ENCODE measurements at places on chromosomes 11 and 22.

- DNase-seq = no peak
These were observed 1265.8 kb upstream of the CNTN5 start for GRCh38 chr11:97754976-97755375.

GRCh38 chr22:50325444-50326224 is 1.2 kb downstream of the DENND6B start:
- no peak for DNase-seq

- peak; percentile 68 for DNase-seq
These were observed 95.5 kb upstream of the PARVA start for GRCh38 chr11:12281571-12282478.

DNA sequence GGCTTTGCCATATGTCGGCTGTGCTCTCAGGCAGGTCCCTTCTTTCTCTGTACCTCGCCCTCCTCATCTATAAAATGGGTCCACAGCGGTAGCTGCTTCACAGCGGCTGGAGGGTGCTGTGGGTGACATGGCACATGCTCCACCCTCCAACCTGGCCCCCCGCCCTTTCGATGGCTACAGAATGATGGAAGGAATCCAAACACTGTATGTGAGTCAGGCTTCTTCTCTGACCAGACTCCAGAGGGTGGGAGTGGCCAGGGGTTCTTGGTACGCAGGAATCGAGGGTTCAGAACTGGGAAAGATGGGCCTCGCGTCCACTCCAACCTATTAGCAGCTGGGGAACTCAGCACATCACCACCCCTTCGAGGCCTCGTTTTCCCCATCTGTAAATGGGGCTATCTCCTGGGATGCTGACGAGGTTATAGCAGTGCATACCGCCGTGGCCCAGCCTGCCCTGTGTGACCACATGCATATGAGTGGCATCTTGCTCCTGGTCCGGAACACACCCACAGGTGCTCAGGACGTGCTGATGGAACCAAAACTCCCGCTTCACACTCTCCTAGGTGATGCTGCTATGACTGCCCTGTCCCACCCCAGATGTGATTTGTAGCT is 26.4 kb downstream of the MN1 start:
- DNase-seq = no peak

DNA sequence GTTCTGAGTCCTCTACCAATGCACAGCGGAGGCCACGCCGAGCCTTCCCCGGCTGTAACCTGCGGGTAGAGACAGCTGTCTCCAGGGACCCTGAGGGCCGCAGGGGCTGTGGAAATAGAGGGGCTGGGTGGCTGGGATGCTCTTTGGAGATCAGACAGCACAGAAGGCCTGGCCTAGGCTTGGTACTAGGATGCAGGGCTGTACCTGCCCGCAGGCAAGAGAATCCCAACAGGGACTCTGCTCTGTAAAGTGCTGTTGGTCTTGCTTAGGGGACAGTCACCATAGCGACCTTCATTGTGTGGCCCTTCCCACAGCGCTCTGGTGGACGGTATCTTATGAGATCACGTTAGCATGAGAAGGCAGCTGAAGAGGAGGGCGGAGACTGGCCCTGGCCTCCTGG is 11.3 kb upstream of the KCNJ5 start:
- no peak for DNase-seq

GRCh38 chr11:101553891-101554292 is 29.9 kb downstream of the TRPC6 start:
- no peak for DNase-seq

- no peak for DNase-seq
These were observed 93.4 kb downstream of the MUC15 start for GRCh38 chr11:26478710-26479109.

GRCh38 chr11:134343646-134344045 is 11.9 kb downstream of the GLB1L2 start:
- DNase-seq = no peak

DNA sequence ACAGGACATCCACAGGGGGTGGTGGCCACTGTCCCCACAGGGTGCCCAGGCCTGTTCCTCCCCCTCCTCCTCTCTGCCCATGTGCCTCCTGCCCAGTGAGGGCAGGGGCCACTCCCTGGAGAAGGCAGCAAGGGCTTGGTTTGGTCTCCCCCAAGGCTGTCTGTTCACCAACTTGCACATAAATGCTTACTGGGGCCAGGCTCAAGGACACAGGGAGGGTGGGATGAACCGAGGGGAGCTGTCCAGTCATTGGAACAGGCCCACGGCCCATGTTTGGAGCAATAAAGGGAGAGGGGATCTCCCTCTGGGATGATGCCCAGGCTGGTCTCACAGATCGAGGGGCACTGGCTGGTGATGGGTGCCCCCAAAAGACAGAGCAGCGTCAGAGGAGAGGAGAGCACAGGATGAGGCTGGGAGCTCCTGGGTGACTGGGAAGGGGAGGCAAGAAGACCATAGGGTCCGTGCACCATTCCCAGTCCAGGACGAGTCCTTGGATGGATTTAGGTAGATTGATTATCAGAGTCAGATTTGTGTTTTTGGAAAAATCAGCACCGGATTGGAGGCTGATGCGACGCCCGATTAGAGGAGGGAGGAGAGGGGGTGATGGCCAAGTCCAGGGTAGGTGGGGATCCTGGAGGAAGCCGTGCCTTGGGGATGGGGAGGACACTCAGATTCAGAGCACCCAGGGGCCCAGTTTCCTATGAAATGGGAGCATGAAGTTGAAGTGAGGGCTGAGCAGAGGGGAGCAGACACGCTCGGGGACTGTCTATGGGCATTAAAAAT is 1.1 kb downstream of the IGLL5 start:
- no peak for DNase-seq

- no peak for DNase-seq
These were observed 64.8 kb downstream of the TENM4 start for GRCh38 chr11:79375818-79376550.

DNA sequence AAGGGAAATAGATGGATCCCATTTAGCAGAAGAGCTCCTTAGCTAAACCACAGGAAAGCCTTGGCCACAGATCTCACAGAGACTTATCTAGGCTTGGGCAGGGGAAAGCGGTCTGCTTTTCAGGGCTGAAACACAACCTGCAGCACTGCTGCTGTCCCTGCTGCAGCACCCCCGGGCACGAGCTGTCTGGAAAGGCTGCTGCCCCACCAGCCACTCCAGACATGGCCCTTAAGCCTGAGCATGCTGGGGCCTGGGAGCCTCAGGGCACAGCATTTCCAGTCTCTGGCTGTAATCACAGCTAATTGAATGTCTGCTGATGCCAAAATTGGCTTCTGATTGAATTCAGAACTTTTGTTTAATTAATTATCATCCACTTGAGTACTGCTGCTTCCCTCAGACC is 115.0 kb downstream of the TMPRSS5 start:
- no peak for DNase-seq

DNA sequence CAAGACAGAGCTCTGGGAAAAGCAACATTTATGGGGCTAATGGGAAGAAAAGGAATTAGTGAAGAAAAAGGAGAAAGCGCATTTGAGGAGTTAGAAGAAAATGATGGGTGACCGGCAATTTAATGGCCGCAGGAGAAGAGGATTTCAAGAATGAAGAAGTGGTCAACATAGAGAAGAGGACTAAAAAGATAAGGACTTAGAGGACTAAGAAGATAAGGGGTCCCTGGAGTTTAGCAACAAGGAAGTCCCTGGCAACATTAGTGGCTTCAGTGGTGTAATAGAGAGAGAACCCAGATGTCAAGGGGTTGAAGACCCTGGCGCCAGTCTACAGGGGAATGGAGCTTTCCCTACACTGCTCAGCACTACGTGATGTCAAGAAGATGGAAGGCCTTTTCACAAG is 32.3 kb downstream of the WEE1 start:
- DNase-seq = no peak

DNA sequence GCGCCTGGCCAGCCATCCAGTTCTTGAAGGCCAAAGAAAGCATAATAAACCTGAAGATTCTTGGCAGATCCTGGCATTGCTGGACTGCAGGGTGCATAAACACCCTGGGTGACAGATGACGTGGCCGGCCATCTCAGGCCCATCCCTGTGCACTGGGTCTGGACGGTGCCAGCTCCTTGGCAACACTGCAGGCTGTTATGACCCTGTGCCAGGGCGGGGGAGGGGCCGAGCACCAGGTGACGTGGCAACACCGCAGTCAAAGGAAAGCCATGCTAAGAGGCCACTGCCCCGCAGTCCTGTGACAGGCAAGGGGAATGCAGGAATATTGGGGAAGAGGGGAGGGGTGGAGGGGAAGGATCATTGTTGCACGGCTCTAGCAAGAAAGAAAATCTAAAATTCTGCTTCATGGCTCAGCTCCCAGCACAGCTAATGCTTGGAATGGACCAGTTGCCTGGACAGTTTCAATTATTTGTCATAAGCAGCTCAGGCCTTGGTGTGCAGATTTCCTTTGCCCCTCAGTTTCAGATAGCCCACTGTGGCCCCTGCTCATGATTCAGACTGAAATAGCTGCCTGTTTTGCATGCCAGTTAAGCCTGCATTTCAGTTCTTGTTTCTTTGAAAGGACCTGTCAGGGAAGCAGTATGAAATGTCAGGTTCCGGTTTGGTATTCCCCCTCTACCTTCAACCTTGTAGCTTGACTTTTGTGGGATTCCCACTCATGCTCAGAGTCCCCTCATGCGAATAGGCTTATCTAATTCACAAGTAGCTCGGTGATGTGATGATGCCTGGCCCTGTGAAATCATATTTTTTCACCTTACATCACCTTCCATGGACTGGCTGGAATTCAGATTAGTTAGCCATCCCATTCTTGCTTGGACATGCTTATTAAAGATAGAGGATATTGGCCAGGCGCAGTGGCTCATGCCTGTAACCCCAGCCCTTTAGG is 29.7 kb upstream of the DDX6 start:
- DNase-seq = no peak

- no peak for DNase-seq
These were observed 18.1 kb downstream of the TSKU start for GRCh38 chr11:76801225-76801624.

GRCh38 chr11:30914143-30914762 is 328.1 kb upstream of the MPPED2 start:
- DNase-seq = no peak

DNA sequence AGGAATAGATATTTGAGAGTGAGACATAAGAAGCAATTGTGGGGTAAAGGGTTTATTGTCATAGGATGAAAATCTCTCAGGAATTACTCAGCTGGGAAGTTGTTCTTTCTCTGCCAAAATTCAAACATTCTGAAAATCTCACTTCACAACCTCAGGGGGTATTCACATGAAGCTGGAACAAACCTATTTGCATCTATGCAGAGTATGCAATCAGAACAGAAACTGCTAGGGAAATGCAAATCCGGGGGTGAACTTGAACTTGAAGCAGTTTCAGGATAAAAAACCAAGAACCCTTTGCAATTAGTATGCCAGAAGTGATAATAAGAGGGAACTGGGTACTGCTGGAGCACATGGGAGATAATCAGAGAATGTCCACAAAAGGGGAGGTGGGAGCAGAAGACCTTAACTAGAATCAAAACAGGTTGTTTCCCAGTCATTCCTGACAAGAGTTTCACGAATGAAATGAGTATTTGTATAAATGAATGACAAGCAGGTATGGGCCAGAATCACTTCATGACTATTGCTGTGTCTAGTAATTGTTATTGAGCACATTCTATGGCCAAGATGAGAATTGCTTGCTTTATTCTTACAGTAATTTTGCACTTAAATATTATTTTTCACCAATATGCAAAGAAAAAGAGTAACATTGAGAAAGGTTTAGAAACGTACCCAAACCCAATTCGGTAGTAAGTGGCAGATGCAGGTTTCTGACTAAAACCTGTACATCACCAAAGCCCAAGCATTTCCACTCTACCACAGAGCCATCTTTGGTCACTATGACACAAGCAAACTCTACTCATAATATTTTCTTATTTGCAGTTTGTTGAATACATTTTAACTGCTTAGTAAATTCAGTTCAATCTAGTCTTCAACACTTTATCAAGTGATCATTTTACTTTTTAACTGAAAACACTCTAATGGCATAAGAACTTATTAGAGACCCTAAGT is 61.8 kb upstream of the UBASH3B start:
- DNase-seq = no peak

- no peak for DNase-seq
These were observed 32.3 kb downstream of the ARVCF start for GRCh38 chr22:19984201-19984753.

DNA sequence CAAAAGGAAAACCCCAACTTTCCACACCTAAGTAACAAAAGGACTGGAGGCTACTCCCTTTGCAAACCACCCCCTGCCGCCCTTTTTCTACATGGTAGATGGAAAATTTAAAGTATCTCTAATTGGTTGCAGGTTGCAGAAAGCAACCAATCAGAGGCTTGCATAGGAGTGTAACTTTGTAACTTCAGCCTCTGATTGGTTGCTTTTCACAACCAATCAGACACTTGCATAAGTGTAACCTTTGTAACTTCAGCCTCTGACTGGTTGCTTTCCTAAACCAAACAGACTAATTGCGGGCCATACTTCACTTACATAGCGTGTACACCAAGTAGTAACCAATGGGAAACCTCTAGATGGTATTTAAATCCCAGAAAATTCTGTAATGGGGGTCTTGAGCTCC is 16.8 kb upstream of the ACER3 start:
- no peak for DNase-seq

DNA sequence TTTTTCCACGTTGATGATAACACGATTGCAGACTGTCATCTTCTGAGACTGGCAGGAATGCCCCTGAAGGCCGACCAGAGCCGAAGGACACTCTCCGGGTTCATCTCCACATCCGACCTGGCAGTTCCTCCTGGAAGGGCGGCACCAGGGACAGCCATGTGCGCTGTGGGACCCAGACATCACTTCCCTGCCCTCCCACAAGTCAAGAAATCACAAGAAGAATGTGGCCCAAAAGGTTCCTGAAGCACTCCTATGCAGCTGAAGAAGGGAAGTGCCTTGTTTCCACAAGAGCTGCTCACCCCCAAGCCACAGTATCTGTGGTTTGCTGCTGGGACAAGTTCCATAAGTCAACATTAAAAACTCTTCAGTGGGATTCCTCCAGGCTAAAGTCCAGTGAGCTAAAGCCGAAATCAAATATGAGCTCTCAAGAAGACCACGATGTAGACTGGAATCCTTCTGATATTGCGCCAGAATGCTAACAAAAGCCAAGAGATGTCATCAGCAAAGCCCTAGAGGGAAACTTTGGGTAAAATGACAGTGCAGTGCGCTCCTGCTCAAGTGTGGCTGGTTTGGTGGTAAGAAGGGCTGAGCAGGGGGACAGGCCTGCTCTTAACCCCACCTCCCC is 21.2 kb downstream of the PACSIN2 start:
- DNase-seq = no peak

- DNase-seq = no peak
These were observed 584.0 kb downstream of the KCNA4 start for GRCh38 chr11:29432719-29433325.

- DNase-seq = no peak
These were observed 471 bp upstream of the CEP126 start for GRCh38 chr11:101914341-101914737.

- no peak for DNase-seq
These were observed 56.1 kb upstream of the POU2AF2 start for GRCh38 chr11:111189466-111189865.

- no peak for DNase-seq
These were observed 81.3 kb downstream of the CTNND1 start for GRCh38 chr11:57842873-57843272.

- no peak for DNase-seq
These were observed 142.4 kb downstream of the DDX10 start for GRCh38 chr11:108807262-108807661.
